Activated CD4-positive, alpha-beta T cell treated with anti-CD3 and anti-CD28 coated beads, Interleukin-2, amount 50 U/mL, for 1 hour (primary cell): ENCODE measurements at places on chromosomes 3 and 15.

- DNase-seq: no peak
These were observed 141.4 kb upstream of the SLC6A11 start for GRCh38 chr3:10674578-10674977.

GRCh38 chr3:178087376-178087775 lies 448.9 kb upstream of the KCNMB2 start:
- no peak for DNase-seq

- no peak for DNase-seq
These were observed 233.6 kb downstream of the WDR72 start for GRCh38 chr15:53525894-53526293.

GRCh38 chr3:42539871-42540714 lies 37.6 kb downstream of the VIPR1 start:
- DNase-seq: peak; percentile 60

- no peak for DNase-seq
These were observed 53.1 kb downstream of the ARRDC4 start for GRCh38 chr15:98013631-98014030.
